CD4-positive, CD25-positive, alpha-beta regulatory T cell (primary cell): ENCODE measurements at places on chromosomes 3 and 15. TPM values are rescaled to one million over a fixed set of nuclear protein-coding genes. Genes with fewer than 3 reads are reported as not detected.

MYZAP gene
- 0.84 TPM for total RNA-seq

AADAC gene
- total RNA-seq, result not detected

TOPAZ1 gene
- not detected for total RNA-seq

ACAN gene
- not detected for total RNA-seq

DNA sequence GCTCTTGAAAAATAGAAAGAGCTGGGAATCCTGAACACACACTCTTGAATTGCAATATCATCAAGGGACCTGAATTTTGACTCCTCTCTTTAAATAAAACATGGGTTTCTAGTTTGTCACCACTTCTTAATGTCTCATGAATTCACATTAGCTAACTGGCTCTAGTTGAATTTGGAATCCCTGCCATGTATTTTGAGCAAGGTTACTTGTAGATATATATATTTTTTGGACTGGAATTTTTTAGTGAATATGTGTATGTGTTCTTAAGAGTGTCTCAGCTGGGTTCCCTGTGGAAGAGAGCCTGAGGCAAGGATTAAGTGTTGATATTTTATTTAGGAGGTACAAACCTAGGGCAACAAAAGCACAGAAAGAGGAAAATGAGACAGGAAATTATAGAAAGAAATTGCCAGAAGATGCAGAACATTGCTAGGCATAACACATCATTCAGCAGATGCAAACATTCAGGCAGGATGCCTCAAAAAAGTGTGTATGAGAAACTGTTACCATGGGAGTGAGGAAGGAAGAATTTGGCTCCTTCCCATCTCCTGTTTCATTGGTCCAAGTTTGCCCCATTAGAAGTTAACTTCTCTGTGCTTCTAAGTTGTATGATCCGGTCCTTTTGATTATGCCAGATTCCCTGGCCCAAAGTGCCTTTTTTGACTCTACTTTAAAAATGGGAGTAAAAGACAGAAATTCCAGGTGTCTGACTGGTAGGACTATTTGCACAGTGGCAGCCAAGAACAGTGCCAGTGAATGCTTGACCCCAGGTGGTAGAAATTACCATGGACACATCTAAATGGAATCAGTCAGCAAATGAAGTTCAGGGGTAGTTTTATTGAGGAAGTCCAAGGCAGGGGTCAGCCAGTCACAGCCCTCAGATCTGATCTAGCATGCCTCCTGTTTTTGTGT, 253.7 kb upstream of the TGFBR2 start:
- H3K4me3 ChIP-seq, result no peak overlapping the region
- H3K36me3 ChIP-seq, result no peaks in the 10 kb centered on the region
- peaks cover 62% of the 10 kb centered on the region for H3K4me1 ChIP-seq

DNA sequence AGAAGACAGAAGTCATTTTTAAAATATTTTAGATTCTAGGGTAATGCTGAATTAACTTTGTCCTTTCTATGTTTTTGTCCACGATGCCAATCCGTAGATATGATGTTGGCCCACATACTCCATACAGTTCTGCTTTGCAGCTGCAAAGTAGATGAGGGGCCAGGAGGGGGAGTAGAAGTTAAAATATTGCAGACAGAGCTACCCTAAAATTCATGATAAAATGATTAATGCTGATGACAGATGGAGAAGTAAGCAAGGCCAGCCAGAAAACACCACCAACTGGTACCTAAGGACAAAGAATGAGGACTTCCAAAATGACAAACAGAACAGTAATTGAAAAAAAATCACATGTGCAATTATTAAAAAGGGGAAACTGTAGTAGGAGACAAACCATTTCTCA, 756.6 kb upstream of the ARPP21 start:
- H3K27me3 ChIP-seq, result no peaks in the 10 kb centered on the region
- H3K4me3 ChIP-seq, result no peak overlapping the region
- DNase-seq, result no peak
- no peaks in the 10 kb centered on the region for H3K36me3 ChIP-seq

GRCh38 chr15:69827751-69828150, 270.0 kb downstream of the TLE3 start:
- H3K4me1 ChIP-seq, result no peaks in the 10 kb centered on the region
- no peak for DNase-seq
- no peak overlapping the region for H3K27ac ChIP-seq
- no peaks in the 10 kb centered on the region for H3K36me3 ChIP-seq
- H3K27me3 ChIP-seq, result no peaks in the 10 kb centered on the region

DNA sequence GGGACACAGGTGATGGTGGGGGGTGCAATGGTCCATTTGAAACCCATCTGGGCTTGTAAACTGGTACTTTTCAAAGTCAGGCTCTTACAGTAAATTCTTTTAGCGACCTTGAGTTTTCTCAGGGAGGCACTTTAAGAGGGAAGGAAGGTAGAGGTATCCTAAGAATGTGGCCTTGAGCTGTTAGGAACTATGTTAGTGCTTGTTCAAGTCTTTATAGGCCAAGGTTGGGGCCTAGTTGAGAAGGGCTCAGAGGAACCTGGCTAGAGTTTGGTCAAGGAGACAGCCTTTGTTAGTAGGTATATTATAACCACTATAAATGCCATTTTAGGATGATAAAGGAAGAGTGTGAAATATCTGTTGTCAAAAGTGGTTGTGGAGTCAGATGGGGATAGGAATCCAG, 9.2 kb upstream of the CCK start:
- H3K4me3 ChIP-seq, result no peak overlapping the region
- H3K27me3 ChIP-seq, result no peaks in the 10 kb centered on the region

DNA sequence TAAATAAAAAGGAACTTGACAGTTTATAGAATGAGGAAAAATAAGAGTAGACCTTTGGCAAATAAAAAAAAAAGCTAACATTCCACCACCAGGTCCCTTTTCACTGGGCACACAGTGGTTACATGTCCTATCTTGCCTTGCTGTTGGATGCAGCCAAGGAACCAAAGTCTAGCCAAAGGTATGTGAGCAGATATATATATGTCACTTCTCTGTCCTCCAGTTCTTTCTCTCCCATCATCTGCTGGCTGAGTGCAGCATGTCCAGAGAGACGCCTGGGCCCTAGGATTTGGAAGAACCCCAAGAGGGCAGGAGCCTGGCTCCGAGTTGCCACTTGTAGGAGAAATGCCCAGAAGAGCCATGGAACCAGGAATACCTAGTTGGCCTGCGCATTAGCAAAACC, 104.7 kb downstream of the SERPINI1 start:
- H3K36me3 ChIP-seq, result no peaks in the 10 kb centered on the region
- no peak overlapping the region for H3K27ac ChIP-seq
- DNase-seq, result no peak
- no peak overlapping the region for H3K4me3 ChIP-seq

DNA sequence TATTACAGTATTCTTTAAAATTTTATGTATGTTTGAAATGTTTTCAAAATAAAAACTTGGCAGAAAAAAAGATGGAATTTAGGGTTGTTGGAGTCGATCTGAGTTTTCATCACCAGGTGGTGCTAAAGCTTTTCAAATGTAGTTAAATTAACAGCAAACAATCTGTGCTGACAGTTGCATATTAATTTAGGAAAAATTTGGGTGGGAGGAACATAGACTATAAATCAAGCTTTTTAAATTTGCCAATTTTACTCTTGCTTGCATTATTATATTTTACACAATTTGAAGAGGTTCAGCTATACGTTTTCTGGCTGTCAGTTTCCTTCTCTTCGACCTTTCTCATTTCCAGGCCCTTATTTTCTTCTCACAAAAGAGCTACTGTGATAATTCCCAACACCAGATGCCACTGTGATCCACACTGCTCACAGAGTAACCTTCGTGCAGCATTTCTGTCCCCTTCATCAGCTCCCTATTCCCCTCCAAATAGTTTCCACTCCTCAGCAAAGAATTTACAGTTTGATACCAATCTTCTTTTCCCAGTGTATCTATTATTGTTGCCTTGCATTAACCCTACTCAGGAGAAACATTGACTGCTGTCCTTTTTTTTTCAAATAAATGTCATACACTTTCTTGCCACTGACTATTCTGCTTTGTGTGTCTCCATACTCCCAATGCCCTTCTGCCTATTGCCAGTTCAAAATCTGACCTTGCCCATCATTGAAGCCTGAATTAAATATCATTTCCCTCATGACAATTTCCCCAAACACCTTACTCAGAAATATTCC, 53.4 kb upstream of the EIF5A2 start:
- H3K4me1 ChIP-seq, result no peaks in the 10 kb centered on the region
- no peak overlapping the region for H3K4me3 ChIP-seq
- no peaks in the 10 kb centered on the region for H3K36me3 ChIP-seq

DNA sequence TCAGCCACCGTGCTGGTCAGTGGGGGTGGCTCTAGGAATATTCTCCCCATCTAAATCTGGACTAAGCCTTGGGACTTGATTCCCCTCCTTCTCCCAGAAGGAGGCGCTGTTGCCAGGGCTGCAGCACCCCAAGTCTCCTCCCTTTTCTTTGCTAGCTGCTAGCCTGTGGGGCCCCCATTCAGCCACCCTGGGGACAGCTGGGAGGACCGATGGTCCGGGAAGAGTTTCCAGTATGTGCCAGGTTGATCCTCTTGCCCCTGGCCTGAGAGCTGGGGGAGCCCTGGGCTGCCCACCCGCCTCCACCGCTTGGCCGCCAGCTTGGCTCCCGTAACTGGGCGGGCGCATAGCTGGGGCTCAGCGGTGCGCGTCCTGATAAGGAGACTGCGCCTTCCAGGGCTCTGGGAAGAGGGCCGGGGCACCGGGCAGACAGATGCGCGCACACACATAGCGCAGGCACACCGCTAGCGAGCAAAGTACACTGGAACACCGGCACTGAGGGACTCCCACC, 4.2 kb downstream of the SMAD6 start:
- H3K4me1 ChIP-seq, result peaks cover 29% of the 10 kb centered on the region
- no peak overlapping the region for H3K27ac ChIP-seq
- H3K27me3 ChIP-seq, result peaks cover 8% of the 10 kb centered on the region
- H3K4me3 ChIP-seq, result no peak overlapping the region
- H3K36me3 ChIP-seq, result no peaks in the 10 kb centered on the region

DNA sequence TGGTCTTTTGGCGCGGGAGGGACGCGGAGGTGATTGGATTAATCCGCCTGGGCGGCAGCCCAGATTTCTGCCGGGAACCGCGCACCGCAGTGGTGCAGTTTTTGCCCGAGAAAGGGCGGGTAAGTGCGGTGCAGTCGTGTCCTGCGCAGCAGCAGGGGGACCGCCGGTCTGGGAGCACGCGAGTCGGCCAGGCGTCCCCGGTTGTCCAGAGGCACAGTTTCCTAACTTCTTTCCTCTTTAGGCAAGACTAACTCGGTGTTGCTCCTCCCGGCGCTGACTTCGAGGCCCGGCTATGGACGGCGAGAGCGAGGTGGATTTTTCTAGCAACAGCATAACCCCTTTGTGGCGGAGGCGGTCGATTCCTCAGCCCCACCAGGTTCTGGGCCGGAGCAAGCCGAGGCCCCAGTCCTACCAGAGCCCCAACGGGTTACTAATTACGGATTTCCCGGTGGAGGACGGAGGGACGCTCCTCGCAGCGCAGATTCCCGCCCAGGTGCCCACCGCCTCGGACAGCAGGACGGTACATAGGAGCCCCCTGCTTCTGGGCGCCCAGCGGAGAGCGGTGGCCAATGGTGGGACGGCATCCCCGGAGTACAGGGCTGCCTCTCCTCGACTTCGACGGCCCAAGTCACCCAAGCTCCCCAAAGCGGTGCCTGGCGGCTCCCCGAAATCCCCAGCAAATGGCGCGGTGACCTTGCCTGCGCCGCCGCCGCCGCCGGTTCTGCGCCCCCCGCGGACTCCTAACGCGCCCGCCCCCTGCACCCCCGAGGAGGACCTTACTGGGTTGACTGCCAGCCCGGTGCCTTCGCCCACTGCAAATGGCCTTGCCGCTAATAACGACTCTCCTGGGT, 736 bp downstream of the ARHGEF26 start:
- no peak overlapping the region for H3K4me3 ChIP-seq
- H3K4me1 ChIP-seq, result peaks cover 13% of the 10 kb centered on the region
- DNase-seq, result no peak
- H3K36me3 ChIP-seq, result no peaks in the 10 kb centered on the region
- H3K27me3 ChIP-seq, result peaks cover 31% of the 10 kb centered on the region

DNA sequence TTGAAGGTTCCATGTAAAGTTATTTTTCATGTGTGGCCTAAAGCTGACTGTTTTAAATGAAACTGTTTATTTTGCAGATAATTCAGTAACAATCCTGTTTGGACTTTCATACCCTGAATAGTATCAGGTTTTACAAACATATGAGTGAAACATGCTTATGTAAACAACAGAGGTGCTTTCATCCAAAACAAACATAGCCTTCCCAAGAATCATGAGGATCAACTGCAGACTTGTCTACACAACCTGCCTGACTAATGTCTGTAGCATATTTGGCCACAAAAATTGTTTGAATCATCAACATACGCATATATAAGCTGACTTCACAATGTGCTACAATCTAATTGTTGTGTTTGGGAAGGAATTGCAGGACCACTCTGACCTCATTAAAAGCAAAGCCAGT, 190.4 kb downstream of the DIPK2A start:
- H3K27ac ChIP-seq, result no peak overlapping the region
- no peaks in the 10 kb centered on the region for H3K27me3 ChIP-seq
- no peak for DNase-seq
- H3K36me3 ChIP-seq, result no peaks in the 10 kb centered on the region
- no peaks in the 10 kb centered on the region for H3K4me1 ChIP-seq

DNA sequence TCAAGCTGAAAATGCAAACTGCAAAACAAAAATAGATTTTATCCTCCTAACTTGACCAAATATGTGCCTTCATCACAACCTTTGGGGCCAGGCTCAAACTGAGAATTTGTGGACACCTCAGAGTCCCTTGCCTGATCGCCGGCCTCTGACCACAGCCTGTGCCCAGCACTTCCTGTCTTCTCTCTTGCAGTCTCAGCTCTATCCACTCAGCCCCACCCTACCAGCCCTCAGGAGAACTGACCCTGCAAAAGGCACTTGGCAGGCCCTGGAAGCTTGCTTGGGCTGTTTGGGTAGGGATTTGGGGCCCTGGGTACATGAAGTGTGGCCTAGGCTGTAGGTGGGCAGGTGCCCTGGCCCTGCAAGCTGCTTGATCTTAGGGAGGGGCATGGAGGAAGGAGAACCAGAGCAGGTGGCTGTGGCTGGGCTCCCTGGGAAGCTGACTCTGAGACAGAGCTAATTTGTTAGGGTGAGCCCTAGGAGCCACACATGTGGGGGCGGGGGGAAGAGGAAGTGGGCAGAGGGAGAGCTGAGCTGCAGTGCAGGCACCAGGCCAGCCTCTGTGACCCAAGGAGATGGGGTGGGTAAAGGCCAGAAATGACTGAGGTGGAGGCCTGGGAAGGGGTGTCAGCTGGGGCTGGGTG, 8.6 kb downstream of the CLEC3B start:
- H3K4me3 ChIP-seq, result no peak overlapping the region
- no peak overlapping the region for H3K27ac ChIP-seq
- peaks cover 6% of the 10 kb centered on the region for H3K27me3 ChIP-seq
- peaks cover 21% of the 10 kb centered on the region for H3K4me1 ChIP-seq

DNA sequence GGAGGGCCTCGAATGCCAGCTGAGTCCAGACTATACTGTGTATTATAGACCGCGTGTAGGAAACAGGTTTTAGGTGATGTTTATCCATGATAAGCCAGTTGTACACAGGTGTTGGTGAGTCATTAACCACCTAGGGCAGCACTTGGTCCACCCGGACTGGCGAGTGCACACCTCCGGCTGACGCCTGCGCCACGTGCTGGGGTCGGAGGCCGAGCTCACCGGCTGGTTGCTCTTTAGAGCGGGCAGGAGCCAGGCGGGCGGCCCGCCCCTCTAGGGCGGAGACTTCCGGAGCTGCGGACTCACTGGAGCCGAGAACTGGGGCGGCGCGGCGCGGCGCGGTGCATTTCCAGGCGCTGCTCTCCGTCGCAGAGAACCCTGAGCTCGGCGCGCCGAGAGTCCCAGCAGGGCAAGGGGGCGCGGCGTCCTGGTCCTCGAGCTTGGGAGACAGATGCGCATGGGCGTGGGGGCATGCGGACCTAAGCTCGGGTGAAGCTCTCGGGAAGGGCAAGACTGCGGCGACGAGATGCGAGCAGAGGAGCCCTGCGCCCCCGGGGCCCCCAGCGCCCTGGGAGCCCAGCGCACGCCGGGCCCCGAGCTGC, at the start of gene ESYT3:
TSS of gene ESYT3 (plus strand) at position 341 of the 599 bp plus-strand sequence. CDS start at position 524, 183 bp downstream.
- no peak within 1 kb of the TSS for H3K27ac ChIP-seq
- H3K27me3 ChIP-seq, result peaks cover 10% of the 10 kb centered on the region
- no peak within 1 kb of the TSS for H3K4me3 ChIP-seq
